ENCODE measurements at places on chromosomes 5 and 9.

DNA sequence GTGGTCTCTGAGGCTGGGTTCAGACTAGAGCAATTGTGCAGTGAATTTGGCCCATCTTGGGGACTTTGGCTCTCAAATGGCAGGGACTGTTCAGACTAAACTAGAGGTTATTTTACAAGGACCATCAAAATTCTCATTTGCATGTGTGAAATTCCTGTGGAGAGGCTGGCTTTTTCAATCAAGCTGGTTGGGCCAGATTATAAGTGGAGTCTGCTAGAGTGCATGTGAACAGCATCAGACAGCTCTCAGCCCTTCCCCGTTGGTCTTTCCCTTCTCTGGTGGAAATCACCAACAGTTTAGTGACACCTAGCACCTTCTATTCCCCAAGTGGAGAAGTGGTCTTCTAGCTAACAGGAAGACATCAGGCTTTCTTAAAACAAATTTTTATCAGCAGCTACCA lies 301.3 kb downstream of the CWC27 start:
- no peak for DNase-seq

DNA sequence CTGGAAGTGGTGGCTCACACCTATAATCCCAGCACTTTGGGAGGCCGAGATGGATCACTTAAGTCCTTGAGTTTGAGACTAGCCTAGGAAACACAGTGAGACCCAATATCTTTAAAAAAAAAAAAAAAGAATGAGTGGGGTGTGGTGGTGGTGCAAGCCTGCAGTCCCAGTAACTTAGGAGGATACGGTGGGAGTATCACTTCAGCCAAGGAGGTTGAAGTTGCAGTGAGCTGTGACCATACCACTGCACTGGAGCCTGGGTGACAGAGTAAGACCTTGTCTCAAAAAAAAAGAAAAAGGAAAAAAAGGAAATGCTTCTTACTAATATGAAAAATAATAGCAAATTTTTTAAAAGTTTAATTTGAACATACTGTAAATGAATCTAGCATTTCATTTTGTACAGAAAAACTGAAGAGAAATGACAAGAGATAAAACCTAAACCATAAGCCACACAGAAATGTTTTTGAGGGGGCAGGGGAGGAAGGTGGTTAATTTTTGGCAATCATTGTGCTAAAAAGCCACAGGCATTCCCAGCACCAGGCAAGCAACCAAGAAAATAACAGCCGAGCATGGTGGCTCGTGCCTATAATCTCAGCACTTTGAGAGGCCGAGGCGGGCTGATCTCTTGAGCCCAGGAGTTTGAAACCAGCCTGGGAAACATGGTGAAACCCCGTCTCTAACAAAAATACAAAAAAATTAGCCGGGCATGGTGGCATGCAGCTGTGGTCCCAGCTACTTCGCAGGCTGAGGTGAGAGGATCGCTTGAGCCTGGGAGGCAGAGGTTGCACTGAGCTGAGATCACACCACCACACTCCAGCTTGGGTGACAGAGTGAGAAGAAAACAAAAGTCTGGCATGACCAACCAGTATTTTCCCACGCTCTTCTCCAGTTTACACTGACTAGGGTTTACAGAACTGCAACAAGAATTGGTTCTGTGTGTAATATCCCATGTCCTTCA lies 114.5 kb upstream of the NR5A1 start:
- no peak for DNase-seq

- DNase-seq = no peak
Measured at GRCh38 chr9:126694206-126695081, 80.7 kb downstream of the LMX1B start.

DNA sequence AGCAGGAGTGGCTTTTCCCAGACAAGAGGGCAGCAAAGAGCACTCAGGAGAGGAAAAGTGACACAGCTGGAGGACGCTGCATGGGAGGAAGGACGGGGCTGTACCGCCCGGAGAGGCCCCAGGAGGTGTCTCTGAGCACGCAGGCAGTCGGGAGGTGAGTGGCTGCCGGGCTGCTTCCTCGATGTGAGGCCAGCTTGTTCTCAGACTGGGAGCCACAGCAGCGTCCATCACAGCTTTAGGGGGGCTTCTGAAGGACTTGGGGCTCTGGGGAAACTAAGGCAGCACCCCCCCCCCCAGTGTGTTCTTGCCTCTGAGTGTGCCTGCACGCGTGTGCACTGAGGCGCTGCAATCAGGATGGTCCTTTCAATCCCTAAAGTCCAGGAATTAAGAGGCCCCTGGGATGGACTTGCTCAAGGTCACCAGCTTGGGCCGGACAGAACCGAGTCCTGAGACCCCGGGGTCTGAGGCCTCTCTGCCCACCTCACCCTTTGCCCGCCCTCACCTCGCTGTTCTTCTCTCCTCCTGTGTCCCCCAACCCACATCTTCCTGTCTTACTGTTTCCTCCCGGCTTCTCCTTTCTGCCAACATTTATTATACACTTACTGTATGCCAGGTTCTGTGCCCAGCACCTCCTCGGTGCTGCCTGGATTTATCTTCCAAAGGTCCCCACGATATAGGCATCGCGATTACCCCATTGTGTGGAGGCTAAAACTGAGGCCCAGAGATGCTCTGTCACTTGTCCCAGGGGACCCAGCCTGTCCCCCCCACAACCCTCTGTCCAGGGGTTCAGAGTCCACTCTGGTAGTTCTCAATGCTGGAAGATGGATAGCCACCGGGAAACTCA lies 32.9 kb downstream of the FAM163B start:
- DNase-seq = no peak

GRCh38 chr5:168683247-168683926 lies 104.2 kb upstream of the PANK3 start:
- DNase-seq = no peak

DNA sequence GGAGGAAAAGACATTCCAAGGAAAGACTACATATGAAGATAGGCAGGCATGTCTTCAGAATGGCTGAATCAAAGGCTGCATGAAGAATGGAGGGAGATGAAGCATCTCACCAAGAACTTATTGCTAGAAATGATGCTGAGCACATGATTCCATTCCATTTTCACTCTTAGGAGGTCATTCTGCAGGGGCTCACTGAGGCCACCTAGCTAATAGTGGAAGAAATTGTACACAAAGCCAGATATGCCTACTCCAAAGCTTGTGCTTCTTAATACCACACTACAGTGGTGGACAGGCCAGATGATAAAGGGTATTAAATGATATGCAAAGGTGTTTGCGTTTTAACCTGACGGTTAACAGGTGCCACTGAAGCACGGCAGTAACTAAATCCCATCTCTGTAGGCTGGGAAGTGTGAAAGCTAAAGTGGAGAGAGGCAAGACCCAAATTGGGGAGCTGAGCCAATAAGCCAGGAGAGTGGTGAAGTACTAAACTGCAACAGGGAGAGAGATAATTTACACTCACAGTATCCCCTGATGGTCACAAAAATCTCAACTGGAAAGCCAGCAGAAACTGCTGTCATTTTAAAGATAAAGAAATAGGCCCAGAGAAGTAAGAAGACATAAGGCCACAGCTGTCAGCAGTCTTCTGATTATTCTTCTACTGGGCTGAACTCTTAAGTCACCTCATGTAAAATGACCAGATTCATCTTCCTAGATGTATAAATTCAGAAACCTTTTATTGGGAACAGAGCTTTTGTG lies 14.6 kb downstream of the NDUFA8 start:
- DNase-seq = no peak

GRCh38 chr9:121622387-121623203 lies 28.8 kb upstream of the DAB2IP start:
- no peak for DNase-seq

DNA sequence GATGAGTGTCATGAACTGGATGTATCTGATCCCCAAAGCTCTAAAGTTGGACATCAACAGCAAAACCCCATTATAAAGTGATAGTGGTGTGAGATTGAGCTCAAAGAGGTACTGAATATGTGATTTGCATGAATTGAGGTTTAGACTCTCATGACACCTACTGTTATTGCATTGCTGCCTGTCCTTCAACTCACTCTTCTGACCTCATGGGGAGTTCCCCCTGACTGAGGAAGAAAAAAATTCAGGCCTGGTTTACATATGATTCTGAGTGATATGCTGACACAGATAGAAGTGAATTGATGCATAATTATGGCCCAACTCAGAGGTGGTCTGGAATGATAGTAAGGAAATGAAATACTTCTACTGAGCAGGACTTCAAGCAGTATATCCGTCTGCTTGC lies 76.2 kb upstream of the CHD1 start:
- DNase-seq = no peak

DNA sequence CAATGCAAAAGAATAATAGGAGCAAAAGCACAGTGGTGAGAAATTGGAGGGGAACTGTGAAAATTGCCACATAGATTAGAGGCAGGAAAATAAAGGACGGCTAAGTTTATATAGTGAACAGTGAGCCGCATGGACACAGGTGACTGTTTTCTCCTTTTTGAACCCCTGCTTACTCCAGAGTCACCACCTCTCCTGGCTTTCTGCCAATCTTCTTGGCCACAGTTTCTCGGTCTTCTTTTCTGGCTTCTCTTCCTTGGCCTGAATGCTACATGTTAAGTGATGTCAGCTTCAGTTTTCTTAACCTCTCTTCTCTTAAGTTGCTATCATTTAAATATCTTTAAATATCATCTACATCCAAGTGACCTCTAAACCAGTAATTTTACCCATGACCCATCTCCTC lies 47.3 kb upstream of the CDKN2B start:
- no peak for DNase-seq

- DNase-seq = no peak
Measured at GRCh38 chr9:110918316-110919049, 119.8 kb downstream of the LPAR1 start.

GRCh38 chr9:19947996-19948395 lies 159.2 kb upstream of the SLC24A2 start:
- DNase-seq = no peak

DNA sequence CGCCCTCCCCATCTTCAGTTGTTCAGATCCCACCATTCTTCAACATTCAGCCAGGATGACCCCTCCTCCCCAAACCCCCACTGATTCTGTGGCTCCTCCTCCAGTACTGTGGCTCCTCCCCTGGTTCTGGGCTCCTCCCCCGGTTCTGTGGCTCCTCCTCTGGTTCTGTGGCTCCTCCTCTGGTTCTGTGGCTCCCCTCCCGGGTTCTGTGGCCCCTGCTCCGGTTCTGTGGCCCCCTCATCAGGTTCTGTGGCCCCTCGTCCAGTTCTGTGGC lies 32.8 kb downstream of the C5orf15 start:
- DNase-seq = no peak

GRCh38 chr5:157912621-157913325 lies 53.8 kb upstream of the CLINT1 start:
- DNase-seq = peak; percentile 77

GRCh38 chr5:37424441-37424840 lies 45.3 kb downstream of the WDR70 start:
- DNase-seq = no peak

DNA sequence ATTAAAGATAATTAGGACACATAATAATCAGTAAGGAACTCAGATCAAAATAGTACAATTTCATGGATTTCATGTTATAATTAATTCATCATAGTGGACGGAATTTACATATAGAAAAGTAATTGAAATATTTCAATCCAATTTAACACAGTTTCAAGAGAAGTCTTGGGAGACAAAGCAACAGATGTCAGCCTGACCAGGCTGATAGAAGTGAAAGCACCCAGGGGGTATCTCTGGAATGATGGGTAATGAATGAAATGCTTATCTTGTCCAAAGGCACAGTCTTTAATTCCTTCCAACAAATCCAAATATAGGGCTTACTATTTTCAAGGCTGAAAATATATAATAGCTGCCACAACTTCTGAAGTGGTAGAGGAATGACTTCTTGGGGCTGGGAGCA lies 629.3 kb upstream of the RGMB start:
- DNase-seq = no peak

DNA sequence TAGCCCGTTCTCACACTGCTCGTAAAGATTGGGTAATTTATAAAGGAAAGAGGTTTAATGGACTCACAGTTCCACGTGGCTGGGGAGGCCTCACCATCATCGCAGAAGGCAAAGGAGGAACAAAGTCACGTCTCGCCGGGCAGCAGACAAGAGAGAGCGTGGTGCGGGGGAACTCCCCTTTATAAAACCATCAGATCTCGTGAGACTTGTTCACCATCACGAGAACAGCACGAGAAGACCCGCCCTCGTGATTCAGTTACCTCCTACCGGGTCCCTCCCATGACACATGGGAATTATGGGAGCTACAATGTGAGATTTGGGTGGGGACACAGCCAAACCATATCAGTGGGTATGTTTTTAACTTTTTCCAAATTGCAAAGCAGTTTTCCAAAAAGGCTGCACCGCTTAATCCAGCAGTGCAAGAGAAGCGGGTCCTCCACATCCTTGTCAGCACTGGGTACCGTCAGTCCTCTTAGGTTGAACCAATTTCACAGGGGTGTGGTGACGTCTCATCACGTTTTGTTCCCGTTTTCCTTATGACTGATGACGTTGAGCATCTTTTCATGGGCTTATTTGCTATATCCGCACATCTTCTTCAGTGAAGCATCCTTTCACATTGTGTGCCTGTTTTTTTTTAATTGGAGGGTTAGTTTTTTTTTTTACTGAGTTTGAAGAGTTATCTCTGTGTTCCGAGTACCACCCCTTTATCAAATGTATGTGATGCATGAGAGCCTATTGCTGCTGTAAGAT lies 8.0 kb upstream of the FCN2 start:
- DNase-seq = no peak

DNA sequence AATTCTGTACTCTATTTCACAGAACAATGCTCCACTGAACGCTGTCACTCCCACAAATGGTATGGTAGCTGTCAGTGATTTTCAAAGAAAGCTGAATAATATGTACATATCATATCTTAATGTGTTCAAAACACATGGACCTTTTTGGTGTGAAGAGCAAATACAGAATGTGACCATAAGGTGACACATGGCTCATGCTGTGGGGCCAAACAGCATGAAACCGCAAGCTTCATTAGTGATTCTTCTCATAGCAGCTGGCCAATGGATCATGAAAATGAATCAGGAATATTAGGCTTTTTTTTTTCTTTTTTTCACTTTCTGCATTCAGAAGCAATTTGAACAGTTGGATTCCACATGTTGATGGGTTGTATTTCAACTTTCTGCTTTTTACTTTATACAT lies 54.9 kb upstream of the CDH9 start:
- no peak for DNase-seq

GRCh38 chr9:35374436-35374835 lies 115.5 kb upstream of the RUSC2 start:
- no peak for DNase-seq

DNA sequence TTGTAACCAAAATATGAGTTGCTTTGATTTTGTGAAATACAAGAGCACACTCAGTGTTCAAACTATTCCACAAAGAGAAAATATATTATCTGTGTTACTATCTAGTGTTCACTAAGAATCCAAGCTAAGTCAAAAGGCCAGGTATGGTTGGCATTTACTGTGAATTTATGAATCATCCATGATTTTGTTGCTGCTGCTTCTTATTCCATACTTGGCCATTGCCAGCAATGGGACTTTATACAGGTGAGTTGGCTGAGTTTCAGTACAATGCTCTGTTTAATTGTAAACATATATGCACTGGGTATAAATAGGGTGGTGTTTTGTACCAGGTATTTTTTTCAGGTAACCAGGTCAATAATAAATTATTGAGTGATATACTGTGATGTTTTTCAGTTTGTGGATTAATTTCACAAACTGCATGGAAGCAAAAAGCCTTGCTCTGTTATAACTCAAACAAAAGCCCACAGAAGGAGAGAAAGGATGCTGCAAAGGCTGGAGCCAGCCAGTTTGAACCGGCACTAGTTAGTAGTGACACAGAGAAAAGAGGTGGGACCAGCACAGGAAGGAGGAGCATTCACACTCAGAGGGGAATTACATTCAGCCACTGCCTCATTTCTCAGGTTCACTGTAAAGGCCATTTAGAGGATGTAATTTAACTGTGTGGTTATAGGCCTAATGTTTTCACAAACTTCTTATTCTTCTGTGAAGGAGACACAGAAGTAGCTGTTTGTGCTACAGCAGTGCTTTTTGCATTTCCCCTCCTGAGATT lies 381.8 kb downstream of the ADGRV1 start:
- peak; percentile 29 for DNase-seq

GRCh38 chr9:97978371-97979130 lies 4.6 kb upstream of the ANP32B start:
- no peak for DNase-seq

Data from DMS153 (cell line).